ENCODE measurements at places on chromosomes 2 and 18.

DNA sequence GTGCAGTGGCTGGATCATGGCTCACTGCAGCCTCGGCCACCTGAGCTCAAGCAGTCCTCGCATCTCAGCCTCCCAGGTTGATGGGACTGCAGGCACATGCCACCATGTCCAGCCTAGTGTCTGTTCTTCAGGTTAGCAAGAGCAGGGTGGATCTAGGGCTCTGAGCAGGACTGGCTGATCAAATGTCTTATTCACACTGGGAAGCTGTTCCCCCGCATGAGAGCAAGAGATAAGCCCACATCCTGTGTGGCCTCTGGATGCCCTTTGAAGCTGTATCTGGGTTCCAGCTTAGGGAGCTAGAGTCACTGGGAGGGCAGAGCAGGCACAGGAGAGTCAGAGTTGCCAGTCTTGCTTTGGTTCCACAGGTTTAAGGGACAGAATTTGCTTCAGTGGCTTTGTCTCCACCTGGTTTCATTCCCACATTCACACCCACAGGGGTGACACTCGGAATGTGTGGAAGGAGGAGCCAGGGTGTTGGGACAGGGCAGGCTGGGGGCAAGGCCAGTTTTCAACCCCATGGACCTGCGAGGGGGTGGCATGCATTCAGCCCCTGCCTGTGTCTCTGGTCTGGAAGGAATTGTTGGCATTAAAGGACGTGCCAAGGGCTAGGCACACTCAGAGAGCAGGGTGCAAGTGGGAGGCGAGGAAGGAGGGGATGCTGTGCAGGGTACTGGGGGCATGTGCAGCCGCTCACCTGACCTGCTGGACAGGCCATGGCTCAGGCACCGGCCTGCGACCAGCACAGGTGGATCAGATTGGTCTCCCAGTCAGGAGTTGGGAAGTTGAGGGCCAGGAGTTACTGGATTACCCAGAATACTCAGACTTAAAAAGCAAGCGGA is 24.5 kb downstream of the PTPN18 start:
- DNase-seq = no peak

- no peak for DNase-seq
Observed at GRCh38 chr2:240298117-240298790, 137.2 kb upstream of the GPC1 start.

DNA sequence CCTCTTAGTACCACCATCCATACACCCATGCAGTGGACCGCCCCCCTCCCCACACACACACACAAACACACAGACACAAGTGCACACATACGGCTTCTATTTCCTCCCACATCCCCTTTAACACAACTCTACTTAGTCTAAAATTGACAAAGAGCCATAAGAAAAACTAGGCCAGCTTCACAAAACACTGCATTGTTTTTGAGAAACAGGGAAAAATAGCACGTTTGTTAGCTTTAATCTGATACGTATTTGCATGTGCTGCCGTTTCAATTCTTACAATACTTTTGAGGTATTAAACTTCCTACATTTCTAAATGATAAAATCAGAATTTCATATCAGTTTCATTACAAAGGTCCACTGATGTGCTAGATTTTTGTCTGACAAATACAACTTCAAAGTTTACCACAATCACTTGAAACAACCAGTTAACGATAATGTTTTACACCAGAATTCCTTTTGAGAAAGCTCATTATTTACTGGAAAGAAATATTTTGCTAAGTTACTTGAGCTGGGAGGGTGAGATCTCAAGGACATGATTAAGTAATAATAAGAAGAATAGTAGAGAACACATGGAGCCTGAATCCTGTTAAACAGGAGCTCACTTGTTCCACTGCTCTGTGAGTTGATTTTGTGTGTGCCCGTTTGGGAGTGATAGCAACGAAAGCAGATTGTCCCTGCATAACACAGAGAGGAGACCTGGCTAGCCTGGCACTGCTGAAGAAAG is 74.5 kb downstream of the MOGAT1 start:
- DNase-seq = no peak

DNA sequence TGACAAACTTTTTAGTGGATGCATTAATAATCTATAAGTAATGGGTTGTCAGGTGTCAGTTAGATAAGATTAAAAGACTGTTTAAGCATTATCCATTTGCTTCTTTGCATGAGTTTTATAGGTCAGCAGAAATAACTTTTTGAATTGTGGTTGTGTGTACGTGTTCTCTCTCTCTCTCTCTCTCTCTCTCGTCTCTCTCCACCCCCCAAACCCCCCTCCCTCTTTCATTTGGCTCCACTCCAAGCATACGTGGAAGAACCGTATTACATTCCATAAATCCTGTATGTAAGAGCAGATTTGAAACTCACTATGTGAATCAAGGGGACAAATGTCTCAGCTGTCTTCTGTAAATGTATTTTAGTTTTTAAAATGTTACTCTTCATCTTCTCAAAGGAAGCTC is 120.2 kb downstream of the MEIS1 start:
- DNase-seq = no peak

GRCh38 chr18:75207310-75208154 is 1.4 kb downstream of the PTGR3 start:
- peak; percentile 51 for DNase-seq

- no peak for DNase-seq
Observed at GRCh38 chr2:164600763-164601162, 20.5 kb downstream of the GRB14 start.

DNA sequence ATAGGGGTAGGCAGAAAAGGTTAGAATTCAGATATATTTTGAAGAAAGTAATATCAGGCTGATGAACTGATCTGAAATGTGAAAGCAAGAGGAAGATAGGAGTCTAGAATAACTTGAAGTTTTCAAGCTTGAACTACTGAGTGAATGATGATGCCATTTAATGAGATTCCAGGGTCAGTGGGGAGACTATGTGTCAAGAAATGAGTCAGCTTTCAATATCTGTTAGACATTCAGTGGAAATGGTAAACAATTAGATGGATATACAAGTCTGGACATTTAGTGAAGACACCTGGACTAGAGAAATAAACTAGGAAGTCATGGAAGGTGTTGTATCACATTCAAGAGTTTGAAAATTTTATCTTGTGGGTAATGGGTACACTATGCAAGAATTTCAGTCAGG is 326.9 kb downstream of the FSIP2 start:
- no peak for DNase-seq

- DNase-seq = peak; percentile 56
Observed at GRCh38 chr18:76679259-76679658, 143.1 kb upstream of the ZNF236 start.

DNA sequence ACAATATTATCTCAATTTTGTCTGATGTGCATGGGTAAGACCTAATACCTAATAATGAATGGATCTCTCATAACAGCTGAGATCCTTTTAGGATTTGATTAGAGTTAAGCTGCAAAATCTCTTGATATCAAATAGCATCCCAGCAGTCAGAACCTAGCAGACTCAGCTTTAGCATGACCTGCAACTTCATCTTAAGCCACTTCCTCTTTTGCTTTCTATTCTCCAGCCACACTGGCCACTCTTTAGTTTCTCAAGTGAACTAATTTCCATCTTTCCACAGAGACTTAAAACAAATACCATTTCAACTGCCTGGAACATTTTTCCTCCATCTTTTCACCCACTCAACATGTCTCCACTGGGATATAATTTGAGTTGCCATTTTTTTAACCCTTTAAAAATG is 1251.6 kb upstream of the ZEB2 start:
- no peak for DNase-seq

DNA sequence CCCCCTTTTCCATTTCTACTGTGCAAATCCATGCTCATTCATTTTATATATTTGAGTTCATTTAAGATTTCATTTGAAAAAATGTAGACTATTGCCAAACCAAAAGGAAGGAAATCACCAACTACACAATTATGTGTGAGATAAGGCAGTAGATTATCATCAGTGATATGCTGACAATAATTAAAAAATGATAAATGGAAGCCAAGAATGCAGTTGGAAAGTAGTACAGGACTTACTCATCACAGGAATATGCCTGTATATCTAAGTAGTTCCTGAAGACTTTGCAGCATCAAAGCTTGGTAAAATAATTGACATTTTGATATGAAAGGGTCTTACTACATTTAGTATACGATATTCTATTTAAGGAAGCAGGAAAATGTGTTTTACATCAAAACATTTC is 166.1 kb upstream of the OTX1 start:
- DNase-seq = no peak

DNA sequence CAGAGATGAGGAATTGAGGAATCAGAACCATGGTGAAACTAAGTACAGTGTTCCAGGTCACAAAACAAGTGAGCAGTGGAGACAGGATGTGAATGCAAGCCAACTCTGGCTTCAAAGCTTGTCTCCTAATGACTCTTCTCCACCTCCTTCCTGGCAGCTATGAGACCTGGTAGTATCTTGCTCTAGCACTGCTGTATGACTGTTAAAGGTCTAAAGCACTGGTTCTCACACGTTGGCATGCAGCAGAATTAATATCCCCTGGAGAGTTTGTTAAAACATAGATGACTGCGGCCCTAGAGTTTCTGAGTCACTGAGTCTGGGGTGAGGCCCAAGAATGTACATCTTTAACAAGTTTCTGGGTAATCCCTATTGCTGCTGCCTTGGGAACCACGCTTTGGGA is 63.3 kb downstream of the SUCLG1 start:
- DNase-seq = no peak

DNA sequence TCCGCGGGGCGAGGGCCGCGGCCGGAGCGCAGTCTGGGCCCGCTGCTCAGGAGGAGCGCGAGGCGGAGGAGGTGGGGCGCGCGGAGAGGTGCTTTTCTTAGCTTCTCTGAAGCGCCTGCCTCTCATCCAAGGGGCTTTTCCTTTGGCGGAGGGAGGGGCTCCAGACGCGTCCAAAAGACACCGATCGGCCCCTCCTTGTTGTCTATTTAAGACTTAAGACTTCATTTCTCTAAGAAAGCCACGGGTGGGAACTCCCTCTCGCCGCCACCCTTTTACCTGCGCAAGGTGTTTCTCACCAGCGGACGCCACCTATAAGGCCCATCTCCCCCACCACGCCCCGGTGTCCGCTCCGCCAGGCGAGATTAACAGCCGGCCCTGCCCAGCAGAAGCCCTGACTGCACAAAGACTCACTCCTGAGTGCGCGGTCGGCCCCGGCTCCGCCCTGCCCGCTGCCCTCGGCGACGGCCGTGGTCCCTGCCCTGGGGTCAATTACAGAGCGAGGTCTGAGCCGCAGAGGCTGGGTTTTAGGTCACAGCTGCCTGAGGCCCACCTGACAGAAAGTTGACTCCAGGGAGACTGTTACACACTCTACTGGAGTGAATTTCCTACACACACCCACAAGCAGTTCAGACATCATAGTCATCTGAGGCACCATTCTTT is at the start of gene DSC2:
DSC2 (minus strand) TSS at position 397 of the 660 bp plus-strand sequence. CDS start 450 bp downstream, outside the sequence.
- DNase-seq = no peak

GRCh38 chr2:44077942-44078511 is 82.2 kb upstream of the LRPPRC start:
- DNase-seq = no peak

GRCh38 chr2:74261204-74261864 is 62.9 kb downstream of the MTHFD2 start:
- DNase-seq = no peak

GRCh38 chr2:13000664-13001363 is 284.1 kb downstream of the TRIB2 start:
- no peak for DNase-seq

GRCh38 chr2:110793034-110793433 is 60.7 kb downstream of the ACOXL start:
- DNase-seq = no peak

DNA sequence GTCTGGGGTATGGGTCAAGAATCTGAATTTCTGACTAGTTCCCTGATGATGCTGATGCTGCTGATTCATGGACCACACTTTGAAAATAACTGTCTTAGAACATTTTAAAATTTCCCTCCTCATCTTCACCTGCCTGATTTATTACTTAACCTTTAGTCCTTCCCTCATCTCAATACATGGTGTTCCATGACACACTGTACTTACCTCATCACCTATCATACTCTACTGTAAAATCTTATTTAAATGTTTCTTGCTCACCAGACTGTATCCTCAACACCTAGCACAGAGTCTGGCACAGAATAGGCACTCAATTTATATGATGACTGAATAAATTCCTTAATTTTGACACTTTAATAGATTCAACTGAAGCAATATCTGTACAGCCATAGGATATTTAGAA is 95.7 kb downstream of the FAM161A start:
- no peak for DNase-seq

- no peak for DNase-seq
Observed at GRCh38 chr18:38843291-38843690, 1277.7 kb upstream of the CELF4 start.

DNA sequence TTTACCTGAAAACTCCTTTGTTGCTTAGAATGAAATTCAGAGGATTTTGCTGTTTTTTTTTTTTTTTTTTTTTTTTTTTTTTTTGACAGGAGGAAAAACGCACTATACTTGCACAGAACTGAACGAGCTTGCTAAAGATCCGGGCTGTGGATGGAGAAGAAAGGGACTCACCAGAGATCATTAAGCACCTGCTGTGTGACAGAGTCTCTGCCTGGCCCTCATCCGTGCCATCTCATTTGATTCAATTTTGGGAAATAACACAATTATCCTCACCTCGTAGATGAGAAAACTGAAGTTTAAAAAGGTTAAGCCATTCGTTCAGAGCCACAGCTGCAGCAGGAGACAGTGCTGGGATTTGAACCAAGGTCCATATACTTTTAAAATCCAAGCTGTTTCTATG is 775.4 kb upstream of the ID2 start:
- DNase-seq = no peak

DNA sequence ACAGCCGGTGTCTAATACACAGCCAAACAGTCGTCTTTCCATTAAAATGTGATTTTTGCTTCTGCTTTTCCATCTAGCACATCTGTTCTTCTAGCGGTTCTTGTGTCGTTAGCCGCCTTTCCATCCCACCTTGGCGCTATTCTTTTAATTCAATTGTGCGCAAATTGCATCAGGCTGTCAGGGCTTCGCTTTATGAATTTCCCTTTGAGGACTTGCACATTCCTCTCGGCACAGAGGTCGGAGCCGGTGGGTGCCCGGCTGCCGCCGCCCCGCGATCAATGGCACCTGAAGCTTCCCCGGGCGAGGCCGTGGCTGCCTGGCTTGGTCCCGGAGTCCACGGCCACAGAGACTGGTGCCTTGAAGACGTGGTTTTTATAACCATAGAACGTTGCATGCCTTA is 33.9 kb upstream of the TSPYL6 start:
- DNase-seq = no peak

DNA sequence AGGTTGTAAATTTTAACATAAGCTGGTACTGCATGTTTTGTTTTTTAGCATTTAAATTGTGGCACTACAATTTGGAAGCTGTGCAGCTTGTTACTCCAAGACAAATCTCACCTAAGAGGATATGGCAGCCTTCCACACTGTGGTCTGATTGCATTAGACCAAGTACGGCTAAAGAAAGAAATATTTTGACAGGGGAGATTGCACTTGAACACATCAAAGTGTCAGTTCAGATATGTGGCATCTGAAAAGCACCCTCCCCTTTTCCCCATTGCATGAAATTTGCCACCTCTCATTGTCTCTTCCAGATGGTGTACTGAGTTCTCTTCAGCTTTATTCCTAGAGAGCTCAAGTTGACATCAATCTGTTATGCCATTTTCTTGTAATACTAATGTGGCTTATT is 295.9 kb downstream of the ERBB4 start:
- no peak for DNase-seq

- no peak for DNase-seq
Observed at GRCh38 chr2:230866756-230867523, 2.2 kb downstream of the ITM2C start.

- no peak for DNase-seq
Observed at GRCh38 chr2:49971453-49971852, 817.1 kb upstream of the FSHR start.

- no peak for DNase-seq
Observed at GRCh38 chr2:57906152-57906732, 140.4 kb upstream of the VRK2 start.

- no peak for DNase-seq
Observed at GRCh38 chr2:9937258-9937657, 14.2 kb upstream of the GRHL1 start.

GRCh38 chr2:176421297-176422050 is 152.2 kb downstream of the MTX2 start:
- DNase-seq = no peak

All from NCI-H1092 (cell line).